ENCODE measurements at places on chromosomes 5 and 9.

DNA sequence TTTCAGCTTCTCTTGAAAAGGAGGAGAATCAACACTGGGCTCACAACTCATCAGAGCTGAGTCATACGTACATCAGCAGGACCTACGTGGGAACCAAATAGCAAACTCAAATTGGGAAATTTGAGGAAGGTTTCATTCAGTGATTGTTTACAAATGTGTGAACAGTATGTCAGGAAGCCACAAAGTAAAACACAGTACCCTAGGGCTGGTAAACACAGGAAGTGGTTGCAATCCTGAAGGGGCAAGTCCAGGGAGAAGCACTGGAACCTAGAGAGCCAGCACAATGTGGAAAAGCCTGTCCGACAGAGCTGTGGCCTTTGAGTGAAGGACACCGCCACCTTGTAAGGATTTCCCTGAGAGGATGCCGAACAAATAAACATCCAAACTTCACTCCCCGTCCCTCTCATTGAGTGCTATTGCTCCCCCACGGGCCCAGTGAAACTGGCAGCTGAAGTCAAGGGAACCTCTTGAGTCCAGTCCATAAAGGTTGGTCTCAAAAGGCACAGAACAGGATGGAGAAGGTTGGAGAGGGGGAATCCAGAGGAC lies 26.7 kb upstream of the RICTOR start:
- DNase-seq = no peak

DNA sequence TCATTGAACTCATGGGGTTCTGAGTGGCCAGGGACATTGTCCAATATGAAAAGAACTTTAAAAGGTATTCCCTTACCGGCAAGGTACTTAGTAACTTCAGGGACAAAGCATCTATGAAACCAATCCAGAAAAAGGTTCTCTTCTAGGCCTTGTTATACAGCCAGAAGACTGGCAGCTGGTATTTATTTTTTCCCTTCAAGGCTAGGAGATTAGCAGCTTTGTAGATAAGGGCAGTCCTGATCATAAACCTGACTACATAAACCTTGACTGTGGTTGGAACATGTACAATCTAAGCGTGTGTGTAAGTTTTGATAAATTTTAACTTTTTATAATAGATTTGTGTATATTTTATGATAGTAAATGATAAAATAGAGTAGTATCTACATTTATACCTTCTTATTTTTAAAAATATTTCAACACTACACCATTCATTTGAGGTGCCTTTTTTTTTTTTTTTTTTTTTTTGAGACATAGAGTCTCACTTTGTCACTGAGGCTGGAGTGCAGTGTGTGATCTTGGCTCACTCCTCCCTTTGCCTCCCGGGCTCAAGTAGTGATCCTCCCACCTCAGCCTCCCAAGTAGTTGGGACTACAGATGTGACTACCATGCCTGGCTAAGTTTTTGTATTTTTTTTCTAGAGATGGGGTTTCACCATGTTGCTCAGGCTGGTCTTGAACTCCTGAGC lies 24.5 kb downstream of the RANBP17 start:
- no peak for DNase-seq

DNA sequence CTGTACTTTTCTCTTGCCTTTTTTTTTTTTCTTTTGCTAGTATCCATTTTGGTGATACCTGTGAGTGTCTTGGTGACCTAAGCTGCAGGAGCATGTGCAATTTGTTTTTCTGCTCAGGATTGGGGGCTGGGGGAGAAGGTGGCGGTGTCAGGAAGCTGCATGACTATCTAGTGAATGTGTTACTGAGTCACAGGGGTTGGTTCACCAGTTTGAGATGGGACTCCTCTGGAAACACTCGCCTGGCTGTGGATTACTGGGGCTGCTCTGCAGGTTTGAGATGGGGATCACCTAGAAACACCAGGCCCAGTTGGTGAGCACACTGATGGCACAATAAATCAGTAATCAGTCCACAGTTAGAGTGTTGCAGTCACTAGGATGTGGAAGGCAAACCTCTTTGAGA lies 447.9 kb downstream of the SPATA31D1 start:
- no peak for DNase-seq

GRCh38 chr9:114115654-114116125 lies 16.6 kb upstream of the KIF12 start:
- DNase-seq = no peak

DNA sequence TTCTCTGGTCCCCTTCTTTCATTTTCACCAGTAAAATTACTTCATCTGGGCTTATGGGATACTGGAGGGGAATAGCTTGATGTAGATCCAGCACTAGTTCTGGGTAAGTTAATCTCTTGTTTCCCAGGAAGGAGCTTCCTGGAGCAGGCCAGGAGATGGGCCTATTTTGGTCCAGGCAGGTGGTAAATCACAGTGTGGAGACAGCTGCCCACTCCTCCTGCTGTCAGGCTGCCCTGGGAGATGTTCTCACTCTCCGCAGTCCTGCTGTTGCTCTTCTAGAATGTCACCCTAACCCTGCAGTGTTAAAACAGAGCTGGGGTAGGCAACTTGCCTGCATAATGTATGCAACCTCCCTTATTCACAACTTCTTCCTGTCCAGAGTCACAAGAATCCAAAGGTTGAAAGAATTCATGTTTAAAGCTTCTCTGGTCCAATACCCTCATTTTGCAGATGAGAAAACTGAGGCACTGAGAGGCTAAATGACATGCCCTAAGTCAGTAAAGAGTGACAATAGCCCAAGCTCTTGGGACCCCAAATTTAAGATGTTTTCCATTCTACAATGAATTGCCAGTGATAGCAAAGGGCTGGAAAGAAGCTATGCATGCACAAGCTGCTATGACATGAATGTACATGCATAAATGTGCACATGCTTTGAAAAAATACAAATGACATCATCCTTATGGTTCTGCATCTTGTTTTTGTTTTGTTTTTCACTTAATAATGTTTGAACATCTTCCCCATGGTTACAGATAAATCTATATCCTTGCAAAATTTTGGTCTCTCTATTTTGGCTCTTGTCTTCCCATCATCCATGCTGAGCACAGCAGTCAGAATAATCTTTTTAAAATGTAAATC lies 71.8 kb upstream of the ADRA1B start:
- DNase-seq = no peak

GRCh38 chr9:113568571-113569321 lies 105.2 kb downstream of the RGS3 start:
- DNase-seq = no peak

DNA sequence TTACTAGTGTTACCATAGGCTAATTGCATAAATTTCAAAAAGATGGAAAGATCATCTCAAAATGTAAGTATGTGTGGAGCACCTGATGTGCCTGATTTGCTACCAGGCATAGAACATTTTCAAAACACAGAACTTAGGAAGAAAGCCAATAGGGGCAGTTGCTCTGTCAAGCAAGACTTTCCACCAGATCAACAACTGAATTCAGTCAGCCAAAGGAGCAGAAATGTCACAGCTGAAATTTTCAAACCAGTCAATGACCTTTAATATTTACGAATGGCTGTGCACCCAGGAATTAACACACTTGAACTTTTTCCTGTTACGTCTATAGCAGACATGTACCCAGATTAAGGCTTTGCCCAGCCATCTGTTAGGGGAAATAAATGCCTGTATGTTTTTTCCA lies 452.8 kb upstream of the PTGER4 start:
- DNase-seq = no peak

DNA sequence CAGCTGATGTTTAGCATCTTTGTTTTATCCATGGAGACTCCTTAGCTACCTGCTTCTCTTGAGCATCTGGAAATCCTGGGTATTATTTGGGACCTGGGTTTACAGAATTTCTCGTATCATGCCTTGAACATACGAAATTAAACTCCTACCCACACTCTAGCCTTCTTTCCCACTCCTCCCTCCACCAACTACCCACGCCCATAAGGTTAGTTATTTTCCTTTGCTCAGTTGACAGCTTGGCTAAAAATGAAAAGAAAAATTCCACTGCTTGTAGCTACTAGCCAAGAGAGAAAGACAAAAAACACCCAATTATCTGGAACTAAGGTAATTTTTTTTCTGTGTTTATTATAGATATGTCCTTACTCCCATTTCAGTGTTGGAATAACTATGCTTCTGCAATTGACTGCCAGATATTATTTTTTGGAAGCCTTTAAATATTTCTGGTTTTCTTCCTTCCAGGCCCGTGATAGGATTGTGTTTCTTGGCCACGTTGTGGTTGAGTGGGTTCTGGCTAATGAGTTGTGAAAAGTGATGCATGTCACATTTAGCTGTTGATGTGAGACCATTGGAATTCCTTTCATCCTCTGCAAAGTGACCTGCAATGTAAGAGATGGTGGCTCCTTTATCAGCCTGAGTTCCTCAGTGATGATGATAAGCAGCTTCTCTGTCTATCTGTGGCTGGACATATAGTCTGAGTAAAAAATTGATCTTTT lies 308.1 kb downstream of the LRRC70 start:
- DNase-seq = no peak

- no peak for DNase-seq
These were observed 33.9 kb upstream of the RAD23B start for GRCh38 chr9:107249131-107249533.

DNA sequence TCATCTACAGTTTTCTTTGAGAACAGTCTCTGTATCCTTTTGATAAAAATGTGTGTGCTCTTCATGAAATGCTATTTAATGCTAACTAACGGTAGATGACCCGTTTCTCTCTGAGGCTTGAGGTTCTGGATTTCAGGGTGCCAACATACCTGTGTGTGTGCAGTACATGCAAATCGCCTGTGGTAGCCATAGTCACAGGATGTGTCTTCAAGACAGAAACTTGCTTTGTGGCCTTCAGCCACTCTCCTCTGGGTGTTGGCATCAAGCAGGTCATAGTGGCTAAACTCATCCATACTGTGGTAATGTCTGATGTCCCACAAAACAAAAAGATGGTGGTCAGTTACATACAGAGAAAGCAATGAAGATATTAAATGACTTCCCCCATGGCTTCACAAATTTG lies 4.2 kb downstream of the LOX start:
- DNase-seq = no peak

DNA sequence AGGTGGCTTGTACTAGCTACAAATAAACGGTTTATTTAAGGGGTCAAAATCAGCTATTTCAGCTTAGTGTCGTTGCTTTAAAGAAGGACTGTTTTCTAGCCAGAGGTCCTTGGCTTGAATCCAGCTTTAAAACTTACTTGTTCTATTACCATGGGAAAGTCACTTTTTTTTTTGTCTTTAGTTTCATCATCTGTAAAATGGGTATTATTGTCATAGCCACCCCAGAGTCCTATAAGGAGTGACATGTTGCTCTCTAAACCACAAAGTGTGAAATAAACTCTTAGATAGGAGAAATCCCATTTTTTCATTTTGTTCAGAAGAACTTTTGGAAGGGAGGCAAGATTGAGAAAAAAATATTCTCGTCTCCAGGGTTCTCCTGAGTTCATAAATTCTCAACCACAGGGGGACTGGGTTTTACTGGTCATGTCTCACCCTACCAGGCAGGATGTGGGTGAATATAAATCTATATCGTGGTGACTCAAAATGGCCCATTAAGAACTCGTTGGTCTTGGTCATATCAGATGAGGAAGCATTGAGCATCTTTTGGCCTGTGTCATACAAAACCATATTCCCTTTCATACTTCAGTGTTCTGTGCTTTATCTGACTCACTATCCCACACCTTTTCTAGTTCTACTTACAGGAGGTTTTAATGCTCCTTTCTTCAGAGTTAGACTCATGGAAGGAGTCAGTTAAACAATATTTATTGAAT lies 202.7 kb upstream of the NR3C1 start:
- DNase-seq = no peak

DNA sequence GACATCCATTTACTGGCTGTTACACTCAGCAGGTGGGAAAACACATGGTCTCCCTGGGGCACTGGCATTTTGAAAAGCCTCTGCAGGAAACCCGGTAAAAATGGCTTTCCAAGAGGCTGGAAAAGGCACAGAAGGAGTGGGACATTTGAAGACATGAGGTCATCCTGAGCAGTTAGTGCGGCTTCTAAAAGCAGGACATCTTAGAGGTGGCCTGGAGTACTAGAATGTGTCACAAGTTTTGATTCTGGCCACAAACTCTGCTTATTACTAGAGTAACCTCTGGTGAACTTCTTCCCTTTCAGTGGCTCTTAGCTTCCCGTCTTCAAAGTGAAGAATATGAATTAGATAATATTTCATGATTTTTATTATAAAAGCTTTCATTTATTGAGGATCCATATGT lies 423.0 kb upstream of the BRINP1 start:
- no peak for DNase-seq

- DNase-seq = no peak
These were observed 103.2 kb downstream of the FSTL4 start for GRCh38 chr5:133508845-133509741.

- DNase-seq = no peak
These were observed 68.6 kb downstream of the XRCC4 start for GRCh38 chr5:83145882-83146331.

DNA sequence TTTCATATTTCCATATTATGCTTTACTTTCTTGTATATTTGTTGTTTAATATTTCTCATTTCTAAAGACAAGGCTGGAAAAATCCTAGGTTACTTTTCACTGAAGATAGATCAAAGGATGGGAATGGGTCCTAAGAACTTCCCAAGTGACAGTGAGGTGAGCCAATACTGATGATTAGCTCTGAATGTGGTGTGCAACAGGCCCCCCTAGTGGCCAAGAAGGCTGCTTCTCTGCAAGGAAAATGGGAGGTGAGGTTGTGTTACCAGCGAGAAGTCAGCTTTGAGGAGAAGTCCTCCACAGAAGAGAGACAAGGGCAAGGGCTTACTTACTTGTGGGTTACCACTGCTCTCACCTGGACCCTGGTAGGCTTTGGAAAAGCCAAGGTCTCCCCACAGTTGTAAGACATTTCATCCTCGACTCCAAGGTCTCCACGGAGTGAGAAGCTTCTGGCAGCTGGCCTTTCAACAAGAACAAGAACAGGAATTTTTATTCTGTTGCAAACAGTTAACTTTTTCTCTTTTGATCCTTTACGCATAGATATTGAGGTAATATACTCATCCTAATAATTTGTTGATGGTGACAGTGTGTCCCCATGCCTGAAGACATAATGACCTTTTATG lies 69.9 kb downstream of the MAMDC2 start:
- peak; percentile 42 for DNase-seq

DNA sequence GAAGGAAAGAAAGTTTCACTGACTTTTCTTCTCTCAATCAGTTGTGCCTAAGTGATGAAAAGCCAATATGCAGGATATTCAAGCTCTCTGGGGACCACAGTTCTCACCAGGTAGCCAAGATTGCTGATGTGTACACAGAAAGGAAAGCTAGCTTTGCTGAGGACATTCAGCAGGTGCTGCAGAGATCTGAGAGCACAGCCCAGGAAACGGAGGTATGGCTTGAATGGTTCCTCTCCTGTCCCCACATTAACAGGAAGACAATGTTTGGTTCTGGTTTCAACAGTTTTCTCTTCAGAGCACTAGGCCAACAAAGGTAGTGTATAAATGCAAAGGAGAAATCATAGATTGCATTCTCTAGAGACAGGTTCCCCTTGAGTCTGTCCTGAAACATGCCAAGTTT lies 69.6 kb downstream of the PTPDC1 start:
- no peak for DNase-seq
